Activated naive CD4-positive, alpha-beta T cell treated with anti-CD3 and anti-CD28 coated beads, Interleukin-2, amount 50 U/mL, for 72 hours (primary cell): ENCODE measurements at places on chromosomes 3 and 15.

DNA sequence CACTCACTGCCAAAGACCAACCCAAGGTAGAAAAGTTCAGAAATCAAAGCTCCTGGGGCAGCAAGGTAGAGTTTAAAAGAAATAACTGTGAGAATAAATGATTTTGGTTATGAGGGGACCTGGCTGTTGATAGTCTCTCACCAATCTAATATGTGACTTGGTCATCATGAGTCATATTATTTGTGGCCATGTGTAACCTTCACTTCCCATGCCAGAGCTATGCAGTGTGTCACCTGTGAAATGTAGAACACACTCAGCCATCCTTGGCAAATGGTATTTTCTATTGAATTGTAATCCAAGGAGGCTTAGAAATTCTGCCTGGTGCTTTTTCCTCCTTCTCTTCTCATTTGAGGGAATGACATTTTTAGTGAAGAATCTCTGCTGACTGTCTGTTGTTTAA lies 184.2 kb upstream of the STAC start:
- DNase-seq, result no peak

DNA sequence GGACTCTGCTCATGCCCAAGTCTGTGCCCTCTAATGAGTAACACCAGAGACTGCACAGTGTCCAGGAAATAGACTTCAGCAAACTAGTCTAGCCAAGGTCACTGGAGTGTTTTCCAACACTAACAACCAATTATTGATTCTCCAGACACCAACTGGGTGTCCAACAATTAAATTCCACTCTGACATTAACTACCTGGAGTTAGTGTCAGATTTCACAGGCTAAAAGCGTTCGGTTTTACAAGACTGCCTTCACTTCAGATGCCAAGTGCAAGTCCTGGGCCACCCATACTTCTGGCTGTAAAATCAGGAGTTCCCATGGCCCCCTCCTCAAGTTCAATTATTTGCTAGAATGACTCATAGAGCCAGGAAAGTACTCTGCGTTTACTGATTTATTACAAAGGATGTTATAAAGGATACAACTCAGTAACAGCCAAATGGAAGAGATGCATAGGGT lies 20.8 kb upstream of the CFAP161 start:
- no peak for DNase-seq

GRCh38 chr15:79973456-79974195 lies 2.6 kb upstream of the BCL2A1 start:
- peak; percentile 64 for DNase-seq

DNA sequence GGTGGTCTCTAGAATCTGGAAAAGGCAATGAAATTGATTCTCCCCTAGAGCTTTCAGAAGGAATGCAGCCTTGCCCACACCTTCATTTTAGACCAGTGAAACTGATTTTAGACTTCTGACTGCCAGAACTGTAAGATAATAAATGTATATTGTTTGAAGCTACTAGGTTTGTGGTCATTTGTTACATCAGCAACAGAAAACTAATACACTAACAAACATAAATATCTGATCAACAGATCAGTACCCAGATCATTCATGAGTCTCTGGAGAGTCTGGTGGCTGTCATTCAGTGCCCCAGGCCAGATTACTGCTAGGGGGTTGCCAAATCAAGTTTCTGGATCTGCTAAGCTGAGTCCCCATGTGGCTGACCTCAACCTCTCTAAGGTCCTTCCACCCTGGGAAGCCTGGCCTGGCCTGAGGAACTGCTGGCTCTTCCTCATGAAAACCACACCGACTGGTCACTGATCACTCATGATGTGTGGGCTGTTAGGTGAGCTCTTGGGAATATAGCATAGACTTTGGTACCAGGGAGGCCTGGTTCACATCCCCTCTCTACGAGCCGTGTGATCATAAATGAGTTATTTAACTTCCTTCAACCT lies 11.1 kb upstream of the LACTB start:
- no peak for DNase-seq

GRCh38 chr15:101055411-101055810 lies 136.3 kb downstream of the LRRK1 start:
- DNase-seq, result no peak

GRCh38 chr15:85976986-85977385 lies 102.7 kb upstream of the AGBL1 start:
- DNase-seq, result no peak

- no peak for DNase-seq
Measured at GRCh38 chr3:53753518-53754183, 92.6 kb downstream of the CHDH start.

DNA sequence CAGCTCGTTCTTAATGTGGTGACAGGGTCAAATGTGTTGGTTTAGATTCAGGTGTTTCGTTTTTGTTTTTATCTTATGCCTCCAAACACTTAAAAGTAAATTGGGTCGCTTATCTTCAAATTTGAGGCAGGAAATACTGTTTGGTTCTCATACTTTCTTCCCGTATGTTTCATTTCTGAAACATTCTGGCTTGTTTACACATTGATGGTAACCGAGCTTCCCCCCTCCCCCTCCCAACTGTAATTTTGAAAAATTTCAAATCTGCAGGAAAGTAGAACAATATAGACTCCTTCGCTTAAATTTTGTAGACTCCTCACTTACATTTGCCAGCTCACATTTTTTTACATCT lies 64.9 kb downstream of the CMTM8 start:
- DNase-seq, result no peak

DNA sequence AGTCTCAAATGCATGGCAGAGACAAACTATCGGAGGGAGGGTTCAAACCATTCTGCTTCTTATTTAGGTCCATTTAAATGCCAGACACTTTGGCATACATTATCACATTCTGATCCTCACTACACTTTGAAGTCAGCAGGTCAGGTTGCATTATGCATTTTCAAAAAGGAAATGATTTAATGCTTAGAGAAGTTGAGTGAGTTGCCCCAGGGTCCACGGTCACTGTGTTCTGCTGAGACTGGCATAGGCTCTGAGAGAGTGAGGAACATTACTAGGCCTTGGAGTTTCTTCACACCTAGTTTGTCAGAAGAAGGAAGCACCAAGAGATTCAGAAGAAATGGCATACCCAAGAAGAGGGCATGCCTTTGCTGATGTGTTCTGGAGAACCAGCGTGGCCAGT lies 46.3 kb upstream of the ACAN start:
- no peak for DNase-seq

GRCh38 chr3:194136519-194137007 lies 615 bp downstream of the HES1 start:
- DNase-seq, result no peak

GRCh38 chr3:149299938-149300801 lies 33.3 kb downstream of the TM4SF18 start:
- DNase-seq, result no peak

DNA sequence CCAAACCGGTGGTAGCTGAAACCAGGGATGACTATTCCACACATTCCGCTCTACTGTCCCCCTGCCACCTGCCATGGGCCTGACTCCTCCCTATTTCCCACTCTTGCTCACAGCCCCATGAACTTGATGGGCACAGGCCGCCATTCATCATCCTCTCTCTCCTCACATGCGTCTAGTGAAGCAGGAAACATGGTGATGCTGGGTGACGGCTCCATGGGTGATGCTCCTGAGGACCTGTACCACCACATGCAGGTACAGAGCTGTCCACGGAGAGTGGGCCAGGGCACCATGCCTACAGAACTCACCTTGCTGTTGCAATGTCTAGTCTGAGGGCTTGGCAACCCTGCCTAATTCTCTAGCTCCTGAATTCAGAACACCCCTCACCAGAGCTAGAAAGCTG lies 23.3 kb upstream of the MANF start:
- DNase-seq, result no peak

DNA sequence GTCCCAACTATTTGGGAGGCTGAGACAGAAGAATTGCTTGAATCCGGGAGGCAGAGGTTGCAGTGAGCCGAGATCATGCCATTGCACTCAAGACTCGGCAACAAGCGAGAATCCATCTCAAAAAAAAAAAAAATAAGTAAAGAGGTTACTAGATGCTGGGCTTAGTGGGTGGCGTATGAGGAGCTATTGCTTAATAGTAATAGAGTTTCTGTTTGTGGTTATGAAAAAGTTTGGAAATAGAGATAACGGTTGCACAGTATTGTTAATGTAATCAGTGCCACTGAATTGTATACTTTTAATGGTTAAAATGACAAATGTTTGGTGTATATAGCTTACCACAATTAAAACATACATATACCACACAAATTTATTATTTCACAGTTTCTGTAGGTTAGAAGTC lies 14.7 kb upstream of the HHATL start:
- no peak for DNase-seq

GRCh38 chr15:86743283-86743903 lies 663.7 kb downstream of the AGBL1 start:
- DNase-seq, result no peak

DNA sequence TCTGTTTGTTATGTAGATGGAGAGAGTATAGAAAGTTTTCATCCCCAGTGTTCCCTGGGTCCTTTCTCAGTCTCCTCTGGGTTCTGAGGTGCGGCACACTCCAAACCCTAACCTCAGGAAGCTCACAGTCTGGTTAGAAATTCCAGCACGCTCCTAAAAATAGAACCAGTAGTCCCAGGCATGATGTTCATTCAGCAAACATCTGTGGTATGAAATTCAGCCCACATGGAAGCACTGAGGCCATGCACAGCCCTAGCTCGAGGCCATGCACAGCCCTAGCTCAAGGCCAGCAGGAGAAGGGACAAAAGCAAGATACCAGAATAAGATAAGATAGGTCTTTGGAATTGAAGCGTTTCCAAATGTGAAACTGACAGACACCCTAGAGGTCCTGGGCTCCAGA lies 82.3 kb upstream of the OXTR start:
- no peak for DNase-seq

- no peak for DNase-seq
Measured at GRCh38 chr15:73165844-73166243, 113.6 kb downstream of the NEO1 start.

GRCh38 chr3:50537421-50538129 lies 30.0 kb downstream of the C3orf18 start:
- DNase-seq, result no peak

GRCh38 chr3:151178208-151178845 lies 24.7 kb downstream of the GPR171 start:
- DNase-seq, result no peak

DNA sequence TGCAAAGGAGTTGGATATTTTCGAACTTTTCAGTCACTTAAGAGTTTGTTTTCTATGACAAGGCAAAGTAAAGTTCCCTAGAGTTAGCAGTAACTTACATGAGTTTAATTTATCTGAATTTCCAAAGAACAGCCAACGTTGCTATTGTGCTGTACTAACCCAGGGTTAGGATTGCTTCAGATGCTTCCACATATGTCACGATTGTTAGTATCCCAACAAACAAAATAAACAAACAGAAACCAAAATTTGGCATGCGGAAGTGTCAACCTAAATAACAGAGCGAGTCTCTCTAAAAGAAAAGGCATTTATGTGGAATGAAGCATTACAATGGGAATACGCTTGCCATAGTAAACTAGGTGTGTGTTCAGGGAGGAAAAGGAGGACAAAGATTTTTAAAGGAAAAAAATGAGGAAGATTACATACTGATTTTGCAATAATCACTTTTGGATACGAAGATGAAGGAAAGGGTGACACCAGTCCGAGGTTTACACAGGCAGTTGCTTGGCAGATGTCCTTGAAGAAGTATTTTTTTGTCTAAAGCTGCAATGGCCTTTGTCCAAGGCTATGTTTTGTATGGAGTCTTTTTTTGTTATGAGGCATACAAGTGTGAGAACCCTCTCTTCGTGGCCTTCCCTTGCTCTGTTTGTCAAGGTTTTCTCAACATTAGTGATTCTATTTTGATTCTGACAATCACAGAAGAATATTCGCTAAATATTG lies 267.9 kb downstream of the GABRG3 start:
- DNase-seq, result no peak

GRCh38 chr3:123140550-123140949 lies 61.2 kb upstream of the SEC22A start:
- DNase-seq, result no peak
